ENCODE measurements at places on chromosomes 3 and 15.

DNA sequence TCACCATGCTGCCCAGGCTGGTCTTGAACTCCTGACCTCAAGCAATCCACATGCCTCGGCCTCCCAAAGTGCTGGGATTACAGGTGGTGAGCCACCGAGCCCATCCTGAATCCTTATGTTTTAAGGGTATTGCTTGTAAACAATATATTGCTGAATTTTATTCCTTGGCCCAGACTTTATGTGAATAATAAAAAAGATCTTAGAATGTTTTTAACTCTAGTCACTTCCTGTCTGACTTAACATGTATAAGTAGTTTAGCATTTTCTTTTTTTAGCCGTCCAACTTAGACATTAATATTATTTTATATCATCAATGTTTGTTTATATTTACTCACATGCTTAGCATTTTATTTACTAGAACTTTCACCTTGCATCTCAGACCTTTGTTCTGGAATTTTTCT is 9.2 kb upstream of the EIF2B5 start:
- DNase-seq, result no peak

- no peak for DNase-seq
Observed at GRCh38 chr15:47750740-47751262, 33.5 kb downstream of the SEMA6D start.

GRCh38 chr15:90192961-90193786 is 8.0 kb upstream of the SEMA4B start:
- peak; percentile 84 for DNase-seq

GRCh38 chr15:88080616-88081015 is 175.9 kb downstream of the NTRK3 start:
- no peak for DNase-seq

DNA sequence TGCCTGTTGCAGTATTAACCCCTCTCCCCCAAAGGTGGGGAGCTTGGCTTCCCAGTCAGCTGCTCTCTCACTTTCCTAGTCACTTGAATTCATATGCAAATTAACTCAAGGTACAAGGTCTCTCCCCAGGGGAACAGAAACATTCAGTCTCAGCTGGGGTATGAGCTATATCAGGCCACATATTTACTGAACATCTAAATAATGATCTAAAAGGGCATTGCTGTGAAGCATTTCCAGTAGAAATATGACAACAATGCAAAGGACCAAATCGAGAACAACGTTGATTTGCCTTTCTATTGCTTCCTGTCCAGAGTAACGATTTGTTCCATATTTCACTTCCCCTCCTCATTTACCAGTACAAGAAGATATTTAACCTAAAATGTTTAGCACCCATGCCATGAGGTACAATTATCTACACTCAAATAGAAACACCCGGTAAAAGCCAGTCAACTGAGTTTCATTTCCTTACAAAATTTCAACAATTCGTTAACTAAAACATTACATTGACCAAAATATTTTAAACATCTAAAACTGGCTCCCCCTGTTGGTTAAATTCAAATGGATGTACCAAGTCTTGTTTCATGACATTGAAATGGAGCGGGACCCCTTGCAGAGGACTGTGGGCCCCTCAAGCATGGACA is 36.5 kb upstream of the KLHL6 start:
- DNase-seq, result no peak

Data from Jurkat, Clone E6-1 (cell line).